ENCODE measurements at places on chromosomes 1 and 21. TPM values are rescaled to one million over a fixed set of nuclear protein-coding genes. Genes with fewer than 3 reads are reported as not detected.

GRCh38 chr1:230641346-230641745 is 935 bp upstream of the COG2 start:
- DNase-seq: no peak

DNA sequence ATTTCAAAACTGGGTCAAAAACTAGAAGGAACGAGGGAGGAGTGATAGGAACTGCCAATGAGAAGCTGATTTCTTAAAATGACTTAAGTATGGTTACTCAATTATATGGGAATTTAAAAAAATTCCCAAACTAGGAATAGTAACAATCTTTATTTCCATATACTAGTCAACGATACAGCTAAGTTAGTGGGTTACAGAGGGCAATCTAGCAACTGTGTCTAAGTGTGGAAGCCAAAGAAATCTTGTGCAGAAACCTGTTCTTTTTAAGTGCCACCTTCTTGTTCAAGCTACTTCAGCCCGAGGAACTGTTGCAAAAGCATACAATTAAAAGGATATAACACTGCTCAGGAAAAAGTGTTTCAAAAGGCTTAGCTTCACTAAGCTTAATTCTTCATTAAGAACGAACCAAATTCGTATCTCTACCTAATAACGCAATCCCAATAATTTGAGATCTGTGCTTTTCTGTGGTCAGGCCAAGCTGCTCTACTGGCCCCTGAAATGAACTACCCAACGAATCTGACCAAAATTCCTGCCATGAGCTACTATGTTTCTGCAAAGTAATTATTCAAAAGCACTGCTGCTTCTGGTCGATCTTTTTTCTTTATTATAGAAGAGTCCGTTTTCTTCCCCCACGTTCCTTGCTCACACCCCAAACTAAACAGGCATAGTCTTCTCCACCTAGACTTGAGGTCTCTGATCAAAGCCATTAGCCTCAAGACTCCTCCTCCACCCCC is 1.8 kb downstream of the USP24 start:
- DNase-seq: no peak

DNA sequence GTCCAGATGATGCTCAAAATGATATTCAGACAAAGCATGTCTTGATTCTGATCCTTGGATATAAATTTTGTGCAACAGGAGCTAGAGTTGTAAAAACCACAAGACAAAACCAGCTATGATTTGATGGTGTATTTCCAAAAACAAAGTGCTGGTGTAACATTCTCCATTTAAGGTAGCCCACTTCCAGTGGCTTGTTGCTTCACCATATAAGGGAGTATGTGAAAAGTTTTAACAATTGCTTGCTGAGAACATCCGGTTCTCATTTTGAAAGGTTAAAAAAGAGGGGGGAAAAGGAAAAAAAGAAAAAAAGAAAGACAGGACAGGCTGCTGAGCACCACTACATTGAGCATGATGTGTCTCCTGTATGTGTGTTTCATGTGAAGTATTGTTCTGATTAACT is 123.6 kb downstream of the MACF1 start:
- no peak for DNase-seq

GRCh38 chr1:154840269-154841176 is 29.6 kb downstream of the KCNN3 start:
- DNase-seq: no peak

DNA sequence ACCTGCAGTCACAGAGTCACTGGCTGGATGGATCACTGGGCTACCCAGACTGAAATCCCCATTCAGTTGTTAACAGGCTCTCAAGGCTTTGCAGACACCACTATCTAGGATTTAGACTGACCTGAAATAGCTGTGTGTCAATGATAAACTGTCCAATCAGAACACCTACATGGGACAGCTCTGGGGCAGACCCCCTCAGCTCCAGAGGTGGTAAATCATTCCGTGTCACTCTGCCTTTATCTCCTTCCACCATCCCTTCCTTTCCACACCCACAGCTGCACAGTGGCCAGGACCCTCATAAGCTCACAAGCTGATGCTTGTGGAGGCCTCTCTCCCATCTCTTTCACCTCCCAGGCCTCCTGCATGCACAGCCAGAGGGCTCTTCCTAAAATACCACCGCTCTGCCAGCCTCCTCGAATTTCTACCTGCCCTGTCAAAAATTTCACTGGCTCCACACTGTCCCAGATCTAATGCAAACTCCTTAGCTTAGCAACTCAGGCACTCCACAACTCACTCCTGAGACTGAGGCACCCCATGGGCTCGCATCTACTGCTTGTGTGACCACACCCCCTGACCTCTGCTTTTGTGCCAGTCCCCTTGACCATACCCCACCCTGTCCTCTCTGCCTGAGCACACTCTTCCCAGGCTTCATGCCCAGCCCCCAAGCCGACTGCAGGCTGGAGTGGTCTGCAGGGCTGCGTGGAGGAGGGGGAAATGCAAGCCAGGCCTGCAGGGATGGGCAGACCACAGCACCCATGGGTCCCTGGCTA is 5.8 kb downstream of the CAPZB start:
- no peak for DNase-seq

DNA sequence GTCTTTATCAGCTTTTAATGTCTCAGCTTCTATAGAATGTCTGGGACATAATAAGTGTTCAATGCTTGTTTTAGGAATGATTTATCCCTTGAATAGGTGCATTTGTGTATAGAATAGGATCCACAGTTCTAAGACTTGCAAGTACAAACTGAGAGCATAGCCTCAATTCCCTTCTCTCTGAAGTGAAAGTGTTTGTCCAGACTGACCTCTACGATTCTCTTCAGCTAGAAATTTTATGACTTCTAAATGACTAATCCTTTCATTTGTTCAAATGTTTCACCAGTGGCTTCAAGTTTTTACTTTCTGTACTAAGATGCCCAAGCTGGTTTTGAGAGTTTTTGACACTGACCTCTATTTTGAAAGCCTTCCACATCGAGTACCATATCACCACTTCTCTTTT is 608.2 kb upstream of the ADGRL4 start:
- DNase-seq: no peak

GRCh38 chr1:162951553-162952315 is 90.8 kb upstream of the CCDC190 start:
- no peak for DNase-seq

DNA sequence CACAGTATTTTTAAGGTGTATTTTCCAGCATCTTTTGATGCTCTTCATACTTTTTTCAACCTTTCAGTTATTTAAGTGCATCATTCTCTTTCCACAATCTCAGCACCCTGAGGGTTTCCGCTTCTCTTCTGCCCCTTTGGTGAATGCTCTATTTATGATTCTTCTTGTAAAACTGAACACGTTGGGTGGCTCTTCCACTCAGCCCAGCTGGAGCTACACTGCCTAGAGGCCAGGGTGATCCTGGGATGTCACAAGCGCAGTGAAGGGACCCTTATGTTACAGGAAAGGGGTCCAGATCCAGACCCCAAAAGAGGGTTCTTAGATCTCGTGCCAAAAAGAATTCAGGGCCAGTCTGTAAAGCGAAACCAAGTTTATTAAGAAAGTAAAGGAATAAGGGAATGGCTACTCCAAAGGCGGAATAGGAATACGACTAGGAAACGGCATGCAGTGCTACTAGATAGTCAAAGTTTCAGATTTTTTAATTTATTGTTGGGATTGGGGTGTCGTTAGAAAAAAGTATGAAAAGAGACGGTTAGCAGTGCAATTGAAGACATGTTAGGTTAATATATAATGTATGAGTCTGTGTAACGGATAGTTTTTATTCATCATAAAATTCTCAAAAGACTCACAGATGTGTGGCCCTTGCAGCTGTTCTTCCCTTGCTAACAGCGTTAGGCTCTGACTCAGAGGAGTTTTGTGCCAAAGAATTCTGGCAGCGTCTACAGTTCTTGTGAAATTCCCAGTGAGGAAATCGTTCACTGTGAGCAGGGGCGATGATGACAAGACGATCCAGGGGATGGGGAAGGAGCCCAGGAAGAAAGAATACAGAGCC is 14.4 kb upstream of the ERVH48-1 start:
- DNase-seq: peak; percentile 51

The TNFSF4 gene
- 0.23 TPM for total RNA-seq

The SYNC gene
- total RNA-seq: 2.1 TPM

The CHD5 gene
- total RNA-seq: 0.50 TPM

Measured in PC-9 (cell line).